Thoracic aorta (tissue), 2 donors: ENCODE measurements at places on chromosomes 12 and 14. TPM values are rescaled to one million over a fixed set of nuclear protein-coding genes. Genes with fewer than 3 reads are reported as not detected.

The RFX4 gene
- not detected for total RNA-seq

The TRPV4 gene
- 5.7 TPM for total RNA-seq

The SYT10 gene
- not detected for total RNA-seq

The RNASE3 gene
- not detected for total RNA-seq

The INSM2 gene
- not detected for total RNA-seq

The PLEK2 gene
- 5.9 TPM for total RNA-seq

DNA sequence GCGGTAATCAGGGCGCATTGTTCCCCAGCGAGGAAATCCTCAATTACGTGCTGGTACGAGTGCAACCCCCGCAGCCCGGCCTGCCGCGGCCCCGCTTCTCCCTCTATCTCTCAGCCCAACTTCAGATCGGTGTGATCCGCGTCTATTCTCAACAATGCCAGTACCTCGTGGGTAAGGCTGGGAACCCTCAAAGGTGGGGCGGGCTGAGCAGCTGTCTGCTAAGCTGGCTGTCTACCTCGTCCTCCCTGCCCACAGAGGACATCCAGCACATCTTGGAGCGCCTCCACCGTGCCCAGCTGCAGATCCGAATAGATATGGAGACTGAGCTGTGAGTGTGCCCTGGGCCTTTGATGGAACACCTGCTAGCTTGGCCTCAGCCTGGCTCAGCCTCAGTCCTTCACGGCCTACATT lies 996 bp downstream of the REC8 start:
- no peaks in the 10 kb centered on the region for H3K4me1 ChIP-seq
- H3K27ac ChIP-seq: no peak overlapping the region
- H3K27me3 ChIP-seq: no peaks in the 10 kb centered on the region
- no peak overlapping the region for H3K4me3 ChIP-seq
- DNase-seq: no peak

DNA sequence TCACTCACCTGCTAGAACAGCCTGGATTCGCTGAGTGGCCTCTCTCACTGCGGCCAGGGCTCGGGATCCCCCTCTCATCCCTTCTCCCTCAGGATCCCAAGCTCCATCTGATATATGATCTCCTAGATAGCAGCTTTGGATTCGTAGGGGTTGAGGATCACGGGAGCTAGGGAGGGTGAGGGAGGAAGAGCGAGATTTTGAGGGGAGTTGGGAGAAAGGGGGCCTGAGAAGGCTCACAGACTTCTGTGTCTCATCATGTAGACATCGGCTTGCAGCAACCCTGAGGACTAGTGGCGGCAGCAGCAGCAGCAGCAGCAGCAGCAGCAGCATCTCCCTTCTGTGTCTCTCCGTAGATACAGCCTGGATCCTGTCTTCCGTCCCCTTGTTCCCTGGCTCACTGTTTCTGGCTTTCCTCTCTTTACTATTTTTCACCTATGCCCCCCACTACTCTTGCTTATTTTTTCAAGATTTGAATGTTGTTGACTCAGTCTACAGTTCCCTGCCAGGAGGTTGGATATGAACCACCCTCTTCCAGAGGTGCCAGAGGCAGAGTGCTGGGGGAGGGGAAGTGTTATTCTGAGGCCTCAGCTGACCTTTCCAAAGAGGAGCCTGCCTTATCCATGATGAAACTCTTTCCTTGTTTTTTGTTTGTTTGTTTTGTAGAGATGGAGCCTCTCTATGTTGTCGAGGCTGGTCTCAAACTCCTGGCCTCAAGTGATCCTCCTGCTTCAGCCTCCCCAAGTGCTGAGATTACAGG lies at the start of gene CIROP:
TSS of gene CIROP (minus strand) at position 399 of the 757 bp plus-strand sequence. CDS start at position 330, 69 bp downstream.
- H3K27me3 ChIP-seq: no peaks in the 10 kb centered on the region
- no peak within 1 kb of the TSS for H3K27ac ChIP-seq
- H3K4me1 ChIP-seq: no peaks in the 10 kb centered on the region
- no peak within 1 kb of the TSS for H3K4me3 ChIP-seq

GRCh38 chr14:32319368-32320049 lies 9.6 kb upstream of the AKAP6 start:
- H3K27me3 ChIP-seq: no peaks in the 10 kb centered on the region
- H3K27ac ChIP-seq: no peak overlapping the region
- H3K36me3 ChIP-seq: no peaks in the 10 kb centered on the region
- no peak overlapping the region for H3K4me3 ChIP-seq
- no peaks in the 10 kb centered on the region for H3K4me1 ChIP-seq

DNA sequence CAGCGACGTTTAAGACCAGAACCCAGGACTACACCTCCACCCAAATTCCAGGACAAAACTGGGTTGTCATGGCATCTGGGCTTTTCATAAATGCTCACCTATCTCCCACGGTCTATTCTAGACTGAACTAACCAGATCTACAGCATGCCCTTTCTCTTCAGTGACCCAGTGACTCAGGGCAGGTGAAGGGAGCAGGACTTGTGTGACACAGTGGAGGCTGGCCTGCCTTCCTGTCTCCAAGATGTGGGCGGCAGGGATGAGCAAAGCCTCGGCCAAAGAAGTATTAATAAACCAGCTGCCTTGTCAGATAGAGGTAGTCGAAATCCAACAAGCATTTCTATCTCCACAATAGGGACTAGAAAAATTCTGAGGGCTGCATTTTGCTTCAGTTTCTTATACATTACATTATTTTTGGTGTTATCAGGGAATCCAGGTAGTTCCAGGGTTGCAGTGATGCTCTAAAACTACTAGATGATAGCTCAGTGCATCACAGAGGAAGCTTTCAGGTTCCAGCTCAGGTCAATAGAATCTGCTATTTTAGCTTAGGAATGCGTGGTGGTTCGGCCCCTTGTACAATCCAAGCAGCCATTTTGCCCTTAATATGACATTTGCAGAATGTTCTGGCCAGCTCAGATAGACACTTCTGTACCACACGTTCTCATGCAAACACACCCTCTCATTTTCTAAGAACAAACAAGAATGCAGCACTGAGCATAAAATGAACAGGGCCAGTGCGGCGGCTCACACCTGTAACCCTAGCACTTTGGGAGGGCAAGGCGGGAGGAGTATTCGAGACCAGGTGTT lies 4.2 kb upstream of the GLRX5 start:
- H3K27ac ChIP-seq: peak overlapping the region; percentile 55
- no peaks in the 10 kb centered on the region for H3K36me3 ChIP-seq
- DNase-seq: no peak
- H3K4me3 ChIP-seq: peak overlapping the region; percentile 29

DNA sequence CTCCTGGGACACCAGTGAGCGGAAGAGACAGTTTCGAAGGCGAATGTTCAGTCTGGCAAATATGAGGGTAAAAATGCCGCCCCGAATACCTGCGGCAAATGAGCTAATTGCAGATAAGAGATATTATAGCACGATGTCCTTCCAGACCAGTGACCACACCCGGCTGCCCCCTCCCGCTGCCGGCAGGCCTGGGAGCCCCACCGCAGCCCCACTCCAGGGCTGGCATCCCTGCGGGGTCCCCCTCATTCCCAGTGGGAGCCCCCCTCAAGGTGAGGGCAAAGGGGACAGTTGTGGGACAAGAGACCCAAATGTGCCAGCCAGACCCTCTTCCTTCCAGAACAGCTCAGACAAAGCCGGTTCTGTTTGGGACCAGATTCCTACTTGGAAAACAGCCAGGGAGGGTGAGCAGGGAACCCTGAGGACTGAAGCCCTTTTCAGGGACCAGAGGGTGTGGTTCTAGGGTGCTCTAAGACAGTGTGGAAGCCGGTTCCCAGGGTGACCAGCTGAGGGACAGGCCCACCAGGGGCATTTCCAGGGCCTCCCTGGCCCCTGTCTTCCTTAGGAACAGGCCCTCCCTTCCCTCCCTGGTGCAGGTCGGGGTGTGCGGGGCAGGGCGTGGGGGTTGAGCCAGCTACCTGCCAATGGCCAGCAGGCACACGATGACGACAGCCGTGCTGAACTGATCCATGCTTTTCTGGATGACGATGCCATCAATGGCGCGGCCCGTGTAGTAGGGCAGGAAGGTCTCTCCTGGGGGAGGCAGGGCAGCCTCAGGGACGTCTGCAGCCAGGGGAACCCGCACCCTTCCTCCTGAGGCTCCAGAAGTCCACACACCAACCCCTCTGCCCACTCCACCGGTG lies 16.2 kb downstream of the ABCB9 start:
- H3K36me3 ChIP-seq: no peaks in the 10 kb centered on the region
- H3K27me3 ChIP-seq: no peaks in the 10 kb centered on the region
- H3K4me1 ChIP-seq: peaks cover 17% of the 10 kb centered on the region
- H3K27ac ChIP-seq: no peak overlapping the region
- DNase-seq: no peak

DNA sequence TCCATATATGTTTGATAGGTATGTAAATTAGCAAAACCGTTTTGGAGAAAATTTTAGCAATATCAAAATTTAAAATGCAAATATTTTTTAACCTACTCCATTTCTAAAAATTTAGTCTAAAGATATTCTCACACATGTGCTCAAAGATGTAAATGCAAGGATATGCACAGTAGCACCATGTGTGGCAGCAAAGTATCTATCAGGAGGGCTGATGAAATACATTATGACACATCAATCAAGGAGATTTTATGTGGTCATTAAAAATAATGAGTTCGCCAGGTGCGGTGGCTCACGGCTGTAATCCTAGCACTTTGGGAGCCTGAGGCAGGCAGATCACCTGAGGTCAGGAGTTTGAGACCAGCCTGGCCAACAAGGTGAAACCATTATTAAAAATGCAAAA lies 8.0 kb upstream of the C1R start:
- no peak overlapping the region for H3K27ac ChIP-seq
- no peak for DNase-seq
- peaks cover 2% of the 10 kb centered on the region for H3K4me1 ChIP-seq
- H3K4me3 ChIP-seq: no peak overlapping the region

DNA sequence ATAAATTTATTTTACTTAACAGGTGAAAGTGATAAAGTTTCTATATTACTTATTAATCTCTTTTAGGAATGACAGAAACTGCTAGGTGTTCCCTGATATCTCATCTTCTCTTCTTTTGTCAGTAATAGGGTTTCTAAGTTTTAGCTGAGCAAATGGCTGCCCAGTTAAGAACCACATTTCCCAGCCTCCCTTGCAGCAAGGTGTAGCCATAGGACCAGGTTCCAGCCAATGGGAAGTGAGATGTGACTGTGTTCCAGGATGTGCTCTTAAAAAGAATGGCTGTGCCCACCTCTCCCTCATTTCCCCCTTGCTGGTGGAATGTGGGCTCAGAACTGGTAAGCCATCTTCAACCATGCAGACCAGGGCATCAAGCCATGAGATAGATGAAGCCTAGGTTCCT lies 165.6 kb downstream of the HELB start:
- H3K27ac ChIP-seq: no peak overlapping the region
- H3K27me3 ChIP-seq: no peaks in the 10 kb centered on the region
- no peaks in the 10 kb centered on the region for H3K4me1 ChIP-seq
- H3K36me3 ChIP-seq: no peaks in the 10 kb centered on the region

DNA sequence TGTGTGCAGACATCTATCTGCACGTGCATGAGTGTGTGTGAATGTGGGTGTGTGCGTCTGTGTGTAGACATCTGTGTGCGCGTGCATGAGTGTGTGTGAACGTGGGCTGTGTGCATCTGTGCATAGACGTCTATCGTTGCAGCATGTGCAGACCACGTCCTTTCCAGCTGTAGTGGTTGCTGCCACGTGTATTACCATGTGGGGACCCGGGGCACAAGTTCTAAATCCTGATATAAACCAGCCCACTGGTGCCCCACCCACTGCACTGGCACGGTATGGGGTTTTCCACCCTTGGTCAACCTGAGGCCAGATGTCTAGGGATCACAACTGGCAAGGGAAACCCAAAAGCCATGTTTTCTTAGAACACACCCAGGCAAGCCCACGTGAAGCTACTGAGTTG lies 197.0 kb downstream of the ANO2 start:
- no peak overlapping the region for H3K4me3 ChIP-seq
- no peaks in the 10 kb centered on the region for H3K36me3 ChIP-seq
- DNase-seq: no peak
- H3K27ac ChIP-seq: no peak overlapping the region

DNA sequence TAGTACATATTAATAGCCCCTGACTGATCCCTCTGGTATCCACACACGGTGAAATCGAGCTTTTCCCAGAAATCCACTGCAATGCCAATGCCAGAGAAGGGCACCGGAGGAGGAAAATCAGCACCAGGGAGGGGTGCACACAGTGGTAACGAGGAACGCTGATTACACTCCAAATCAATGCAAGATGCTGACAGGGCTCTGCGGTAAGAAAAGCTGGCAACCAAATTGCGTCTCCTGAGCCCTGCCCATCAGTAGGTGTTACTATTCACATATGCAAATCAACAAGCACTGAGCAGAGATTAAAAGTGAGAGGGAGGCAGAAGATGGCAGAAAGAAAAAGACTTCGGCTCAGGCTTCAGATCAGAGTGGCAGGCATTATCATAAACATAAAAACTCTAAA lies 159.1 kb downstream of the RPS29 start:
- no peaks in the 10 kb centered on the region for H3K27me3 ChIP-seq
- H3K4me1 ChIP-seq: no peaks in the 10 kb centered on the region
- H3K4me3 ChIP-seq: no peak overlapping the region
- H3K27ac ChIP-seq: no peak overlapping the region

DNA sequence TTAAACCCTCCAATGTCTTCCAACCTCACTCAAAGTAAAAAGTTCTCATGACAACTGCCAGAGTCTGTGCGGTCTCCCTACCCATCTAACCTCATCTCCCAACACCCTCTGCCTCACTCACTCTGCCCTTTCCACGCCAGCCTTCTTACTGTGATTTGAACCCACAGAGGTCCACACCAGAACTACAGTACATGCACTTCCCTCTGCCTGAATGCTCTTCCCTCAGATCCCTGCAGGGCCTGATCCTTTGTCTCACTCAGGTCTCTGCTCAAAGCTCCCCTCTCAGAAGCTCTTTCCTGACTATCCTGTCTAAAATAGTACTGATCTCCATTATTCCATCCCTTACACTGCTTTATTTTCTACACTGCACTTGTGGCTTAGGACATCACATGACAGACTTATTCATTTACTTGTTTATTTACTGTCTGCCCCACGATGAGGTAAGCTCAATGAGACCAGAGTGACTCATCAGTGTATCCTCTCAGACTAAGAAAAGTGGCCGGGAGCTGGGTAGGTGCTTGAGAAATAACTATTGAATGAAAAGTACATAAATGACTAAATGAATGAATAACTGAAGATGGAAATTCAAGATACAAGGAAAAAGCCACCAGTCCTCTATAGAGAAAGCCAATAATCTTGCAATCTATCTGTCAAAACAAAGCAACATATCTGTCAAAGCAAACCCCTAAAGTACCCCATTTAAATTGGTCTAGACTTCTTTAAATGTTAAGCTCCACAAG lies 17.1 kb downstream of the POMT2 start:
- H3K4me3 ChIP-seq: no peak overlapping the region
- DNase-seq: no peak
- no peak overlapping the region for H3K27ac ChIP-seq
- H3K4me1 ChIP-seq: peaks cover 5% of the 10 kb centered on the region

GRCh38 chr12:43807386-43807785 lies 1.3 kb upstream of the TWF1 start:
- no peak overlapping the region for H3K4me3 ChIP-seq
- no peaks in the 10 kb centered on the region for H3K27me3 ChIP-seq
- H3K36me3 ChIP-seq: no peaks in the 10 kb centered on the region
- DNase-seq: no peak

GRCh38 chr12:109160433-109160832 lies 44.0 kb downstream of the ACACB start:
- no peaks in the 10 kb centered on the region for H3K36me3 ChIP-seq
- DNase-seq: no peak
- H3K27me3 ChIP-seq: no peaks in the 10 kb centered on the region
- H3K27ac ChIP-seq: no peak overlapping the region
